ENCODE measurements at places on chromosomes 13 and 19.
A peak's percentile ranks its signal among the peaks of the same experiment; 100 is the strongest.

DNA sequence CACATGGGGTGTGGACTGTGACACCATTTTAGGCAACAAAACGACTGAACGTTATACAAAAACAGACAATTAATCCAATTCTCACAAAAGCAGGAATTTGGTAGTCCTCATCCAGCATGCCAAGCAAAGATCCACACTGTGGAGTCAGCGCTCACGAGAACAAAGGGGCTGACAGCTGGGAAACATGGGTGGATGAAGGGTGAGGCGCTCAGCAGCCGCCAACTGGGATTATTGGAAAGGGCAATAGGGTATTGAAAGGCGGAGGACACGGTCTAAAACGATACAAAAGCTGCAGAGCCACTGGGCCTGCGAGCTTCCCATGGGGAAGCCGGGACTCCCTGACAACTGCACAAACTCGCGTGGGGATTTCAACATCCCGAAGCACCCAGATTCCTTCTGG, 4.7 kb upstream of the ZNF813 start:
- DNase-seq = no peak

GRCh38 chr13:50512474-50513299, 330.8 kb downstream of the DLEU7 start:
- DNase-seq = peak; percentile 12

GRCh38 chr13:62747152-62747551, 1331.5 kb upstream of the PCDH20 start:
- no peak for DNase-seq

- DNase-seq = no peak
Measured at GRCh38 chr19:14567079-14567478, 4.8 kb downstream of the NDUFB7 start.

- DNase-seq = no peak
Measured at GRCh38 chr19:4499855-4500254, 18.4 kb downstream of the PLIN4 start.

DNA sequence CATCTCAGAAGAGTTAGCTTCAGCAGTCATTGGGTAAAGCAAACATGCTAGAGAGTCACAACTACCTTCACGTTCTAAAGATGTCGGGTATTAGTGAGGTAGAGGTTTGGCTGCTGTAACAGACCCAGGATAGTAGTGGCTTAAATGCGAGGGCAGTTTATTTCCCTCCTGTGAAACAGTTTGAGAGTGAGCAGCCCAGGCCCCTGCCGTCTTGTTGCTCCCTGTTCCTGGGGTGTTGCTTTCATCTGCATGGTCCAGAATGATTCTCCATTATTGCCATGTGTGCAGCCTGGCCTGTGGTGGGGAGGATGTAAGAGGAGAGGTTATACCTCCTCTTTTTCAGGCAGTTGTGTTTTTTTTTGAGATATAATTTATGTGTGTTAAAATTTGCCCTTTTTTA, 63.7 kb downstream of the SIPA1L3 start:
- no peak for DNase-seq

DNA sequence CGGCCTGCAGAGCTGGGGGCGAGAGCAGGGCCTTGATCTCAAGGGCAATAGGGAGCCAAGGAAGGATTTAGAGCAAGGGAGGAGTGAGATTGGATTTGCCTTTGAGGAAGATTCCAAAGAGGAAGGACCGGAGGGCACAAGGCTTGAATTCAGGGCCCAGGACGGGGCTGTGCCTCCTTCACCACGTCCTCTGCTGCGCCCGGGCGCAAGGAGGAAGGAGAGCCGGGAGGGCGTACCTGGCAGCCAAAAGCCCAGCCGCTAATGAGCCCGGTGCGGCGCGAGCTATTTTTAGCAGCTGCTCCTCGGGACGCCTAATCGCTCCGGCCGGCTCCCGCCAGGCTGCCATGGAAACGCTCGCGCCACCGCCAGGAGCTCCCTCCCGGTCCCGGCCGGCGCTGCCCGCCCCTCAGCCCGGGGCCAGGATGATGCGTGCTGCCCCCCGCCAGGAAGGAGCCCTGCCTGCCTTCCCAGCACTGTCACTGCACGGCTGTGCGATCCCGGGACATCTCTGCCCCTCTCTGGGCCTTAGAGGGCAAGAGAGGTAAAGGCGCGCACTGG, 31.3 kb downstream of the TINCR start:
- DNase-seq = no peak
